Stimulated activated CD8-positive, alpha-beta memory T cell treated with anti-CD3 and anti-CD28 coated beads, Interleukin-7, amount 100 ng/mL, for 1 hour (primary cell): ENCODE measurements at places on chromosomes 6 and 20.

DNA sequence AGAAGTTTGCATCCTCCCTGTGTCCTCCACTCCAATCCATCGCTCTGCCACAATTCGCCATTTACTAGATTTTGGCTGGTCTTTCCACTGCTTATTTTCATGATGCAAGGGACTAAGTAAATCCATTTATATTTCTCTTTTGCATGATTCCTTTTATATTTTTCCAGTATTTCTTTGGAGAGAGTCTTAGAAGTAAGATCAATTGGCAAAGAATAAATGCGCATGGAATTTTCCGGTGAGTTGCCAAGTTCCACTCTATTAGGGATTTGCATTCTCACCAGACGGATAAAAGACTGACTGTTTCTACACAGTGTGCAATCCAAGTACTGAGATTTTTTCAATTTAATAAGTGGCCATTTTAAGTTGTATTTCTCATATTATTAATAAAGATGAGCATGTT lies 91.7 kb upstream of the PHACTR3 start:
- DNase-seq = no peak

DNA sequence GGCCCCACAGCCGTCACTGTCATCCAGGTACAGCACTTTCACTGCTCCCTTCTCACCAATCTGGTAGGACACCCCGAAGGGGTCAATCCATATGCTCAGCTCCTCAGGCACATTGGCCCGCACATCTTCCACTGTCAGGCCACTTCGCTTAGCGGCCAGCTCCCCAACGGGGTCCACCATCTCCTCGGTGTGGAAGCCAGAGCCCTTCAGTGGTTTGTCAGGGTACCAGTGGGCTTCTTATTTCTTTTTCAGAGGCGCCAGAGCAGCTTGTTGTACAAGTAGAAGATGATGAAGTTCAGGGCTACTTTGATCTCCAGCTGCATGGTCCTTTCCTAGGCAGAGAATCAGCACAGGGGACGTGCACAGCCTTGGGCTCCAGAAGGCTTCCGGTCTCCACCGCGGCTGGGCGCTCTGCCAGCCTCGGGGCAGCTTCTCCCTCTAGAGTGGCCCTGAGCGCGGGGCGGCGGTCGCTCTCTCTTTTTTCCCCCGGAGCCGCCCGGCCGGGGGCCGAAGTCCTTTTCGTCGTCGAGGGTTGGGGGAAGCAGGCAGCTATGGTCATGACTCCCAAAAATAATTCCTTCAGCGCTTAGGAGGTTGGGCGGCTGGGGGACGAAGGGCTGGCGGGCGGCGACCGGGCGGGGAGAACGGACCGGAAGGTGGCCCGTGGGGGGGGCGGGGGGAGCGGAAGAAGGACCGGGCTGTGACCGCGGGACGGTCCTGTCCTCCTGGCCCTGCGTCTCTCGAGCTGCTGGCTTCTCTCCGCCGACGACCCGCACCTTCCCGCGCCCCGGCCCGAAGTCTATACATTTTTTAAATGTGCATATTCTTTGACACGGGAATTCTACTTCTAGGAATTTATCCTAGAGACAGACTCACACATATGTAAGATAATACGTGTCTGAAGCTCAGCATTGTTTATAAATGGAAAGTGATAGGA lies 6.5 kb upstream of the ZSCAN9 start:
- DNase-seq = no peak

DNA sequence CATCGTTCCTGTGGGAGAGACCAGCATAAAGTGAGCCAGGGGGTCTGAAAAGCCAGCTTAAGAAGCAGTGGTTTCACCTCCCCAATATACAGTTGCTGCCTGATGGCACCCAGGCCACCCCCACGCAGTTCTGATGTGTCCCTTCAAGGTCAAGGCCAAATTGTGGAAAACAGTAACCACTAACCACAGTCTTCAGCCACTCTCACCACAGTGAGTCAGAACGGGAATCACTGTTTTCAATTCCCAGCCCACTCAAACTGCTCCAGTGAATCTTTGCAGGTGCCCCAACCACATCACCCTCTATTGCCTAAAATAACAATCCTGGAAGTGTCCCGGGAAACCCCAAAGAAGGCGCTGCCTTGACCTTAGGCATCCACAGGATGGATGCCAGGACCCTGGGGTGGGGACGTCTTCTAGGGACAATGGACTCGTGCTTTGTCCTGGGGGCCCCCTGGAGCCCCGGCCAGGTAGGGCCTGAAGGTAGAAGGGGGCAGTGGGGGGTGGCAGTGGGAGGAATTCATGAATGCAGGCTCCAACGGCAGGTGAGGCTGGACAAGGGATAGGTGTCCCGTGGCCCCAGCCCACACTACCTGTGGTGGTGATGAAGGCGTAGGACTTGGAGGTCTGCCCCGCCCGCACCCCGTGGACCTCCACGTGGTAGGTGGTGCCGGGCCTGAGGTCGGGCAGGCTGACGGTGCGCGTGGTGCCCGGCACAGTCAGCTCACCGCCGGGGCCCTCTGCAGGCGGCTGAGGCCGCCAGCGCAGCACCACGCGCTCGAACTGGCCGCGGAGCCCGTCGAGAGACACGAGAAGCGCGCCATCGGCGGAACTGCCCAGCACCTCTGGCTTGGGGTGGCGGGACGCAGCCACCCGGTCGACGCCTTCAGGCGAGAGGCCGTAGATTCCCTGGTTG lies 22.2 kb downstream of the TNXB start:
- no peak for DNase-seq

- no peak for DNase-seq
Observed at GRCh38 chr6:33450434-33450833, 3.9 kb upstream of the ZBTB9 start.

DNA sequence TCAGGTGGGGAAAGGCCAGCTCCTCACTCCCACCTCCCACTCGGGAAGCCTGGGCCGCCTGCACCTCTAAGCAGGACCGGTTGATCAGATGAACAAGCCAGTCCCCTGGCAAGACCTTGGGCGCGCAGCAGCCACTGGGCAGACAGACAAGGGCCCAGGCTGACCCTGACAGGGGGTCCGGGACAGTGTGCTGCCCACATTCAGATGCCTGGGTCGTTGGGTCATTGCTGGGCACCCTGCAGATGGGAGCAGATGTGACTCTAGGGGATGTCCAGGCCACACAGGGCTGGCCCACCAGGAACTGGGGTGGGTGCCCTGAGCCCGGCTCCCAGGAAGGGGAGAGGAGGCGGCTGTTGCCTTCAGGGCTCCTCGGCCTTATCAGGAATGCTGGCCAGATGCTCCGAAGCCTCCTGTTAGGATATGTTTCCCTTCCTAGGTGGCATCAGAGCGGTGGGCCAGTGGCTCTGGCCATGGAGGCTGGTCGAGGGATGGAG lies 17.3 kb upstream of the FRMD1 start:
- no peak for DNase-seq

- no peak for DNase-seq
Observed at GRCh38 chr6:54135665-54136369, 24.6 kb downstream of the MLIP start.

- DNase-seq = no peak
Observed at GRCh38 chr6:34914358-34914757, 25.3 kb downstream of the ANKS1A start.

GRCh38 chr6:143803769-143804568 lies 39.2 kb upstream of the LTV1 start:
- DNase-seq = no peak

- no peak for DNase-seq
Observed at GRCh38 chr6:138028893-138029292, 78.3 kb downstream of the PERP start.

DNA sequence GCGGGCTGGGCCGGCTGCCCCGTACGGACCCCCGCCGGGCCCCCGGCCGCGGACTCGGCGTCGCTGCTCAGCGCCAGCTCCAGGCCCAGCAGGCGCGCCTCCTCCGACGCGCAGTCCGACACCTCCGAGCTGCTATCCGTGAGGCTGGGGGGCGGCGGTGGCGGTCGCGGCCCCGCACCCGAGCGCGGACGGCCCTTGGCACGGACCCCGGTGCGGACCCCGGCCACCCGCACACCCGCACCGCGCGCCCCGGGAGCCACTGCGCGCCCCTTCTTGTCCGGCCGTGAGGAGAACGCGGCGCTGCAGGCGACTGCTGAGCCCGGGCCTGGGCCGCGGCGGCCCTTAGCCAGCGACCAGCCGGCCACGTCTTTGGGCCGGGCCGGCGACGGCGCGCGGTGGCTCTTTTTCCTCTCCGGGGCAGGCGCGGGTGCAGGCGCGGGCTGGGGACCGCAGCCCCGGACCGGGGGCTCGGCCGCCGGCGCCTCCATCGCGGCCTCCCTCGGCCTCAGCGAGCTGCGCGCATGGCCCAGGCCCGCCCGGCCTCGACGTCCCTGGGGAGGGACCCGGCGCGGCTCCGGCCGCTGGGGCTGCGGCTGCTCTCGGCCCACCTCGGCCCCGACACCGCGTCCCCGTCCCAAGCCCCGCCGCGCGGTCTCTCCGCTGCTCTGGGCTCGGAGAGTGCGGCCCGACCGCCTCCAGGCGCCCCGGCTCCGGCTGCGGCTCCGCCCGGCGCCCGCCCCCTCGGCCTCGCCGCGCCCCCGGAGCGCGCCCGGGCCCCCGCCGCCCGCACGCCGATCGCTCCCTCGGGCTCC lies 12.9 kb upstream of the TLDC2 start:
- DNase-seq = no peak

DNA sequence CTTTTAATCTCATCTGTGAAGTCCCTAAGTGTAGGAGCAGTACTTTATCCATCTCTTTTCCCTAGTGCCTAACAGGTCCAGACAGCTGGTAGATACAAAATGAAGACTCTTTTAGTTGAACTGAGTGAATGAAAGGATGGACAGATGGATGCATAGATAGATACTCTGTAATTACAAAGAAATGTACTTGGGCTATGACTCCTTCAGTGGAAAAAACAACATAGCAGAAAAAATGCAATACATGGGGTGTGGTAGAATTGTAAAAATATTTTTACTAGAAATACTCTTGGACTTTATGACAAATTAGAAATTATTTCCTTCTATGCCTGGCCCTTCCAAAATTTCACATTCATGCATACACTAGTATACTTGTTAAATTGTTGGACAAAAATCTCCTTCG lies 29.3 kb downstream of the KCNQ5 start:
- DNase-seq = no peak

- no peak for DNase-seq
Observed at GRCh38 chr20:38395165-38395564, 40.0 kb downstream of the SNHG17 start.

- no peak for DNase-seq
Observed at GRCh38 chr6:47447722-47448121, 29.9 kb upstream of the CD2AP start.

- no peak for DNase-seq
Observed at GRCh38 chr6:51843456-51844056, 243.9 kb downstream of the PKHD1 start.

DNA sequence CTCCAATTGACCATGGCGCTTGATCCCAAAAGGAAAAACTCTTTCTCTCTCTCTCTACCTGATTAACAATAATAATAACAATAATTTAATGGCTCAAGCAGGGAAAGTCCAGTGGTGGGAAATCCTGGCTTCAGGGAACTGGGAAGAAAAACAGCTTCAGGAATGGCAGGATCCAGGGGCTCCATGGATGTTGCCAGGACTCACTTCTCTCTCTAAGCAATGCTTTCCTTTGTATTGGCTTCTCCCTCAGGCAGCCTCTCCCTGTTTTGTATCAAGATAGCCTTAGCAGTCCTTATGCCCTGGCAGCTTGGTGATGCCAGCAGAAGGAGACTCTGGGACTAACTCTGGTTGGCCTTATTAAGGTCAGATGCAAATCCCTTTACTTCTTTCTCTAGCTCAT lies 13.5 kb upstream of the PTGIS start:
- DNase-seq = no peak

- DNase-seq = no peak
Observed at GRCh38 chr6:168737481-168737880, 296.5 kb downstream of the SMOC2 start.

DNA sequence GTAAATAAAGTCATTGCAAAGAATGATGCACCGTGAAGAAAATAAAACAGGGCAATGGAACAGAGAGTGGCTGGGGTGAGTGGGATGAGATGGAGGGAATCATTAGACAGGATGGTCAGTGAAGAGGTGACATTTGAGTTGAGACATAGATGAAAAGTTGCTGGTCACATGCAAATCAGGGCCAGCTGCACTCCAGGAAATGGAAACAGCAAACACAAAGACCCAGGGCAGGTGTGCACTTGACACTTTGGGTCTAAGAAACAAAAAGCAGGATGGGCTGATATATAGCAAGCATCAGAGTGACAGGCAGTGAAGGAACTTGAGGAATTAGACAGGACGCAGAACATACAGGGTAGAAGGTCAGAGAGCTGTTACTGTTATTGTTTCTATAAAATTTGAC lies 171.5 kb upstream of the RIPOR2 start:
- no peak for DNase-seq

- DNase-seq = no peak
Observed at GRCh38 chr6:43796903-43797890, 27.2 kb downstream of the VEGFA start.

GRCh38 chr6:89368107-89368506 lies 15.6 kb upstream of the UBE2J1 start:
- peak; percentile 39 for DNase-seq

GRCh38 chr6:116118608-116119007 lies 7.3 kb downstream of the COL10A1 start:
- DNase-seq = no peak

GRCh38 chr6:106745197-106745770 lies 115.9 kb downstream of the QRSL1 start:
- no peak for DNase-seq

DNA sequence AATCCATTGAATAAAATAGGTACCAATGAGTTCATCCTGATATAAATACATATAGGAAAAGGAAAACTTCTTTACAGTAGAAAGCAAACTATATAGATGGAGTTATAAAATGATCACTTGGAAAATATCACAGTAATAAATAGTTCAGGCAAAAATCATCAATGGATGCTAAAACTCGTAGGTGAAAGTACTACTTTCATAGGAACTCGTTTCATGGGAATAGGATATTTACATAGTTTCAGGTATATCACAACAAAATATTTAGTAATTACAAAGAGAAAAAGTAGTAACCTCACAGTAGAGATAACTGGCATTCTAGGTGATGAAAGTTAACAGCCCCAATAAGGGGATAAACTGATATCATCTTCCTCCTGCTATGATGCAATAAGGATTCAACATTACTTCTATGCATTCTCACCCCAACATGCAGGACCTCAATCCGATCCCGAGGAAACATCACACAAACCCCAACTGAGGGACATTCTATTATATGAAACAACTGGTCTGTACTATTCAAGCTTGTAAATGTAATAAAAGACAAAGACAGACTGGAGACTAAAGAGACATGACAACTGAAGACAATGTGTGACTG lies 13.7 kb downstream of the DDO start:
- no peak for DNase-seq

- no peak for DNase-seq
Observed at GRCh38 chr6:136103763-136104311, 146.3 kb downstream of the MTFR2 start.

DNA sequence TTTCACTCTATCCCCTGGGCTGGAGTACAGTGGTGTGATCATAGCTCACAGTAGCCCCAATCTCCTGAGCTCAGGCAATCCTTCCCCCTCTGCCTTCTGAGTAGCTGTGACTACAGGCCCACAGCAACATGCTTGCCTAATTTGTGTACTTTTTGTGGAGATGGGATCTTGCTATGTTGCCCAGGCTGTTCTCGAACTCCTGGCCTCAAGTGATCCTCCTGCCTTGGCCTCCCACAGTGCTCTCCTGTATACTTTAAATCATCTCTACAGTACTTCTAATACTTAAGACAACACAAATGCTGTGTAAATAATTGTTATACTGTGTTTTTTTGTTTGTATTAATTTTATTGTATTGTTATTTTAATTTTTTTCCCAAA lies 39.7 kb upstream of the FAM50B start:
- no peak for DNase-seq
